ENCODE measurements at places on chromosomes 7 and 10. TPM values are rescaled to one million over a fixed set of nuclear protein-coding genes. Genes with fewer than 3 reads are reported as not detected.
A peak's percentile ranks its signal among the peaks of the same experiment; 100 is the strongest.

DNA sequence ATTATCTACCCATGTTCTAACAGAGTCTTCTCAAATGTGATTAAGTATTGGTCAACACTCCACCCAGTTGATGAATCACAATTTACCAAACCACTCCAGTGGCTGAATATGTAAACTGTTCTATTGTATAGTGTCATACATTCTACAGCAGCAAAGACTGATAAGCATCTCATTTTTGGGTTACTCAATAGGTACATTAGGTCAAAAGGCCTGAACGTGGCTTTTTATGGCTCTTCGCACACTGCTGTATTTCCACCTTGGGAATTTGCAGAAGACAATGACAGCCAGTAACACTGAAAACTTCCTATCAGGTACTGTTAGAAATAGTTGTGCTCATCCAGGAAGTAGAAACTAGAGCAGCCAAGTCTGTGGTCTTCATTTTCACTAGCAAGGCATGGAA lies 166.9 kb downstream of the GLI3 start:
- peak; percentile 54 for DNase-seq

DNA sequence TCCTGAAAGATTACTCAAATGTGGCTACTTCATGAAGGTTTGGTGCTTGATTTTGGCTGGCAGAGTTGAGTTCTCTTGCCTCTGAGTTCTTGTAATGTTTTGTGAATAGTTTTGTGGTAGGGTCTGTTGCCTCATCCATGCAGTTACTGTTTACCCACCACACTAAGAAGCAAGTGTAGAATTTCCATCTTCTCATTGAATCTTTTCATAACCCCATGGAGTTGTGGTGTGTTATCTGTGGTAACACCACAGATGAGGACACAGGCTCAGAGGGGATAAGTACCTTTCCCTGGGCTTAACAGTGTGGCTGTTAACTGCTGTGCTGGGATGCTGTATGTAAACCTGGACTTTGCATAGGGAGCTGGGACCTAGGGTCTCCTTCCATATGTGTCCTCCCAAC lies 186.3 kb downstream of the CAMK1D start:
- DNase-seq = no peak

- peak; percentile 41 for DNase-seq
Measured at GRCh38 chr7:156493942-156494341, 146.6 kb upstream of the RNF32 start.

GRCh38 chr10:26739071-26739631 lies 41.6 kb downstream of the PDSS1 start:
- no peak for DNase-seq

Gene NUTM2B
- not detected for total RNA-seq

Gene ELFN1
- total RNA-seq = 0.15 TPM

Gene SPDYE8
- total RNA-seq = not detected

All from renal cortical epithelial cell (primary cell).